ENCODE measurements at places on chromosomes 2 and 18.

- no peak for DNase-seq
Measured at GRCh38 chr2:205776139-205776538, 93.8 kb downstream of the NRP2 start.

DNA sequence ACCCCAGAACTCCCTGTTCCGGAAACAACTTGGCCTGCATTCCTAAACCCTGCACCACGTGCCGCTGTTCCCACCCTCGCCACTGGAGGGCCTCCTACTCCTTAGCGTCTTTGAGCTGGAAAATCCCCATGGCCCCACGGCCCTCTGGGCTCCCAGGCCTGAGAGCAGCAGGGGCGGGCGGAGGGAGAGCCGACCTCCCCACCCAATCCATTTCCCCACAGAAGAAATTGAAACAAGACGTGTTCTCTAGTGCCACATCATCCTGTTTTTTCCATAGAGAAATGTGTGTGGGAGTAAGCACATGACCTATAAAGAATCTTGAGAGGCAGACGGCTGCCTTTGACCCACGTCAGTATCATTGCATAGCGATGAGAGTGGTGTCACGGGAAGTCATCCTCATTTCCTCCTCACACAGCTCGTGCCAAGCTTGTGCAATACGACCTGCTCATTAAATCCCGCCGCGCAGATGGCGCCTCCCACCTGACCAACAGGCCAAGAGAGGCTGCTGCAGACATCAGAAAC, 79.2 kb downstream of the LAMA1 start:
- DNase-seq = no peak

DNA sequence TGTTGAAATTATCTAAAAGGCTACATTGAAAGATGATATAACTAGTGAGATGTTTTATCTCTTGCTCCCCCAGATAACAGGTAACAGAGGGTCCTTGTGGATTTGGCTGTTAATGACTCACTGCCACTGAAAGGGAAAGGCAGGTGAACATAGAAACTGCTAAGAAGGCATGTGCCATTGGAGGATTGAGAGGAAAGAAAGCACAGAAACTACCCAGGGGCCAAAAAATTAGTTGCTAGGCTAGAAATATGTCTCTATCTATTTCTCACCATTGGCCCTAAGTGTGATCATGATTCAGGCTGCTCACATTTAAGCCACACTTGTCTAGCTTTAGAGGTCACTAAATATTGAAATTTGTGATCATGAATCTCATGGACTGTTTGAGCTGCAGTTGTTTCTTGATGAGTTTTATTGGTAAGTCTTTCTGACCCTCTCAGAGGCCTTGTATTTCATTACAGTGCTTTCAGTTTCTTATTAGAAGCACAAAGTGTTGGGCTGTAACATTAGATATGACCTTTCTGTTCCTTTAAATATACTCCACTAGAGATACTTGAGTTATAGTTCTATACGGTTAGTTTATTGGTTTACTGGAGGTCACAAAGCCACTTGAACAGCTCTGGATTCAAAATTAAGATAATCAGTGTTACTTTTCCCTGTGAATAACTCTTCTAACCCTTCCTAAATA, 26.2 kb downstream of the NAB1 start:
- no peak for DNase-seq

GRCh38 chr2:21650569-21650968, 526.8 kb downstream of the TDRD15 start:
- no peak for DNase-seq

DNA sequence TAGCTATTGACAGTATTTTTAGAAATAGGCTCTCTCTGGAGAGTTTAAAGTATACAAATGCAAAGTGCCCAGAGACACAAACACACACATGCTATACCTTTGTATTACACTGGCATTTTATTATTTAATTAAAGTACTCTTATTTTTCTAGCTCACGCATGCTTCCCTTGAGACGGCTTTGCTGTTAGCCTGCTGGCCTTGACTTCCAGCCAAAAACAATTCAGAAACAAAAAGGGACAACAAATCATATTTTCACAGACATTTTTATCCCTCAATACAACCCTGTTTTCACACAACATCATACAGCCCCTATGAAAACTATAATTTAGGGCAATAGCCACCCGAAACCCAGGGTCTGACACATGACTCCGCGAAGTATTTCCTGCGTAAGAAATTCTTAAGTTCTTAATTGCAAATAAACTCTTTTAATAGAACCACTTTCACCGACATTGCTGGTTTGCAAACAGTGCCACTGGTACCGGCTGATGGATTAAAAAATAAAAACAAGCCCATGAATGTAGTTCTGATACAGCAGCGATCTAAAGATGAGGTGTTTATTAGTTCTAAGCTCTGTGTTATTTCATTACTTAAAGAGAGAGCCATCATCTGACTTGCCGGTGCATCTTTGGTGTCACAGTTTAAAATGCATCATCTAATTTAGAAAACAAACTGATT, 185.1 kb downstream of the TCF4 start:
- DNase-seq = no peak

DNA sequence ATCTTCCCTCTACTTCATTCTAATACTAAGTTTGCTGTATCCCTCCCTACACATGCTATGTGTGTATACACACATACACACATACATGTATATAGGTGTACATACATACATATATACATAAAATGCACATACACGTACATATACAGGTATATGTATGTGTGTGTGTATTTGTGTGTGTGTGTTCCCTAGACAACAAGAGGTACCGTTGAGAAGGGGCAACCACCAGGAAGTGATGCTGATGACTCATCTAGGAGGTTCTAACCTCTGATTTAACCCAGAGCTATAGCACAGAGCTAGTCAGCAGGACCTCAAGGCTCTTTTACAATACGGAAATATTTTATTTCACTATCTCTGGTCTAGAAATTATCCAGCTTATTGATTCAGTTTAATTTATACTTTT, 139.2 kb downstream of the LAMA3 start:
- DNase-seq = peak; percentile 49

GRCh38 chr2:114022360-114023085, 132.6 kb downstream of the ACTR3 start:
- DNase-seq = no peak

GRCh38 chr2:221671515-221671914, 99.4 kb upstream of the EPHA4 start:
- DNase-seq = no peak

DNA sequence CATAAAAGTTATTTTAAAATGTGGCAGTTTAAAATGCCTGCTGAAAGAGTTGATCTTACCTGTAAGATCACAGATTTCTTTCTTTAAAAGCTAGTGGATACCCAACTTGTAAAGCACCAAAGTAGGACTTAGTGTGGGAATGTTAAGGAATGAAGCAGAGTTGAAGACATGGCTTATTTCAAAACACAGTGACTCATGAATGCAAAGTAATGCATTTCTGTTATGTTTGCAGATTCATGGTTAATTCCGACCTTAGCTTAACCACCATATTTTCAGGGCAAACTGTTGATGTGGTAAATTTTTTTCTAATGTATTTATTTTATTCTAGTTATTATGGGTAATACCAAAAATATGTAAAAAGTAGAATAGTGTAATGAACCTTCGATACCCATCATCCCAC, 206.8 kb upstream of the FOSL2 start:
- DNase-seq = no peak

DNA sequence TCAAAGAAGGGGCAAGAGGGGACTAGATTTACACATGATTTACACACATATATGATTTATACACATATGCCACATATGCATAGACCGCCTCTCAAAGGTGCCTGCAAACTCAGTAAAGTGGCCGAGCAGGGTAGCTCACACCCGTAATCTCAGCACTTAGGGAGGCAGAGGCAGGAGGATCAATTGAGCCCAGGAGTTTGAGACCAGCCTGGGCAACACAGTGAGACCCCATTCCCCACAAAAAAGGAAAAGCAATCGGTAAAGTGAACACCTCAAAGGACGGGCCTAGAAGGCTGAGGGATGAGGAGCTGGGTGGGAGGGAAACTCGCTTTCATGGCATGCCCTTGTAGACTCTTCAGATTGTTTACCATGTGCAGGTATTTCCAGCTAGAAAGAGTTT, 5.1 kb downstream of the ANKRD39 start:
- no peak for DNase-seq

DNA sequence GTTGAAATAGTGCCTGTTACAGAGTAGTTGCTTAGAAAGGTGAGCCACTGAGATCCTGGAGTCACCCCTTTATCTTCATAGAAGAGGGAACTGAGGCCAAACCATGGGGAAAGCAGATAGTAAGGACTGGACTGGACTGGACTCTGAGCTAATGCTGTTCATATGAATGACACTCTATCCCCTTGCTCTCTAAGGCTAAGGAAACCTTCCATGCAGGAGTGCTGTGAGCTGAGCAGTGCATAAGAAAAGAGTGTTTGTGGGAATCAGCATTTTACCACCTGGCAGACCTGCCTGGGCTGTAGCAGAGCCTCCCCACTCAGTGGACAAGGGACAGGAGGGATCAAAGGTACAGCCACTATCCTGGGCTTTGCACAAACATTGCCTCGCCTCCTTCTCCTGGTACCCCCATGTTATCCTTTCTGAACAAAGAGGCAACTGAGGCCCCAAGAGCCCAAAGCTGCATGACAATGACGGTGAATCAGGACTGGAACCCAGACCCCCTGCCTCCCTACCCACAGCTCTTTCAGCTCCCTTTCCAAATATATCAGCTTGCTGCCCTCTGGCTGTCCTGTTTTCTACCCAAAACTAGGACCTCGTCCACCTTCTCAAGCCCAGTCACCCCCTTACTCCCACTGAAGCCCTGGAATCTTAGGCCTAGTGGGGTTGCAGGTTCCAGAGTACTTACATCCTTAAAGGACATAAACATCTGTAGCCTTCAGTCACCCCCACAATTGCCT, 227.9 kb downstream of the ZBTB7C start:
- DNase-seq = no peak

DNA sequence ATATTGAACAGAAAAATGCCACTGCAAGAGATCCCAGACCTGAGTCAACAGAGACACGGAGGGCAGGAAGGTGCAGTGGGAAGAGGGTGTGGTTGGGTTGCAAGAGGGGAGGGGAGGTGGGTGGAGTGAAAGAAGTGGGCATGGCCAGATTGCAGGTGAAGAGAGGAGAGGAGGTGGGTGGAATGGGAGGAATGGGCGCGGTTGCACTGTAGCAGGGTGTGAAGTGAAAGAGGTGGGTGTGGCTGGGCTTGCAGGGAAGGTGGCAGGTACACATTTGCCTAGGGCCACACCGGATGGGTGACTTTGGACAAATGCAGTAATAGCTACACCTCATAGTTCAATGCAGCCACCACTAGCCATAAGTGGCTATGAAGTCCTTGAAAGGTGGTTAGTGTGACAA, 71.1 kb downstream of the DOCK10 start:
- no peak for DNase-seq

DNA sequence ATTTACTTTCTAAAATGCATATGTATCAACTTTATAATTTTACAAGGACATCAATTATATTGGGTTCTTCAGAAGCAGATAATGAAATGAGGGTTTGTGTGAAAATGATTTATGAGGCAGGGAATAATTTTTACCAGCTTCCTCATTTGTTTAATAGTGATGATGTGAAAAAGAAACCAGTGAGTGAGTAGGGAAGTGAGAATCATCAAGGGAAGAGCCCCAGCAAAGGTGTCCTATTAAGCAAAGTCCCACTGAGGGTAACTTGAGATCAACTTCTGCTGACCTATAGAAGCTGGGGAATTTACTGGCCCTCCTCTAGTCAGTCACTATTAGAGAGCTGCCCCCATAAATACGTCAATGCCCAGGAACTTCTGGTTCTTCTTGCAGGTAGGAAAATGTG, 266.8 kb upstream of the LYPD1 start:
- DNase-seq = no peak

DNA sequence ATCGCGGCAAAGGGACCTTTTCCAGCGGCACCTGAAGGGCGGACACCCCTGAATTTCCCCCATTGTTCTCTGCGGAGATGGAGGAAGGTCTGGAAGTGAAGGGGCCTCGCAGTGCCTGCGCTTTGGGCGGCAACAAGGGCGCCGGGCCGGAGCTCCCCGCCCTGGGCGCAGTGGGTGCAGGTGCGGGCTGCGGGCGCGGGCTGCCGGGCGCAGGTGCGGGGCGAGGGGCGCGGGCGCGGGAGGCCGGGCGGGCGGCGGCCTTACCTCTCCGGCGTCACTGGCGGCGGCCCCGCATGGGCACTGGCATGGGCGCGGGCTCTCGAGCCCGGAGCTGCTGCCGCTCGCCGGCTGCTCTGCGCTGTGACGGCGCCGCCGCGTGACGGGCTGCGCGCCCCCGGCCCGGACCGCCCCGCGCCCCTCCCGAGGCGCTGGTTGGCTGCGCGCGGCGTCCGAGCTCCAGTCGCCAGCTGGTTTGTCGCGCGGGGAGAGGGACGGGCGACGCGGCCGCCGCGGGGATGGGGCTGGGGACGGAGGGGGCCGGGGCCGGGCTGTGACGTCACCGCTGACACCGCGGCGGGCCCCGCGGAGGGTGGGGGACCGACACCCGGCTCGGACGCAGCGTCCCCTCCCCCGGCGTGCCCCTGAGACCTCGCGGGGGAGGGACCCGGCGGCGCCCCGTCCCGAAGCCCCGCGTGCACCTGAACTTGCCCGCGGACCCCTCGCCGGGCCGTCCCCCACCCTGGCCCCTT, at the start of gene KIF1A:
Gene KIF1A, minus strand, starts transcription at position 362 of the 749 bp plus-strand sequence. CDS start 22,467 bp downstream, outside the sequence.
- peak; percentile 26 for DNase-seq

- no peak for DNase-seq
Measured at GRCh38 chr18:79672490-79673276, 6.9 kb upstream of the CTDP1 start.

DNA sequence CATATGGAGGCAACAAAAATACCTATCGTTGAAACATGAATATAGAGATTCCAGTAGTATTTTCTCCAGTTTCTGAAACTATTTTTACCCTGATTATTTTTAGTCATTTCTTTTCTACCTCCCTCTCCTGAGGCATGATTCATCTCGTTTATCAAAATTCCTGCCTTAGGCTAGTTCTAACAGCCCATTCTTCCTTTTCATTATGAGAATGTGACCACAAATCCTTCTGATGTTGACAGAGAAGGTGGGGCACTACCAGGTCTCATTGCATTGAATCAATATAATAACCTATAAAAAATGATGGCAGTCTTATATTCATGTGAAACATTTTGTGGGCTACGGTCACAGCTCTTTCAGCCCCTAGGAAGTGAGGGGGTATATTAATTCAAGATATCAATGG, 406.5 kb upstream of the UBE2E3 start:
- DNase-seq = no peak

DNA sequence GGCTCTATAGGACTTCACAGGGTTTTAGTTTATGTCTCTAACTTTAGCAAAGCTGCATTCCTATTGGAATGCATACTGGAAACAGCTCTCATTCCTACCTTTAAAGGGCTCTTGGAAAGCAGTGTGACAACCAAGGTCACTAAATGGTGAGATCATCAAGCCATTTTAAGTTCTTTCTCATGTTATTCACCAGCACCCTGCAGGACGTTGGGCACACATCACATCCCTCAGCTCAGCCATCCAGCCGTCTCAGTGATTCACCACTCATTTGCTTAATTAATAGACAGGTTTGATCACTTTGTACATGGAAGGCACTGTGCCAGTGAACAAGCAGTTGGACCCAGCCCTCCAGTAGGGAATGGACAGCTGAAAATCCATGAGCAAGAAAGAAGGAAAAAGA, 32.2 kb upstream of the RBM44 start:
- DNase-seq = no peak

Measured in stimulated activated CD4-positive, alpha-beta T cell treated with anti-CD3 and anti-CD28 coated beads, Interleukin-4, amount 100 ng/mL, for 4 hours (primary cell).